ENCODE measurements at places on chromosomes 1 and 21. TPM values are rescaled to one million over a fixed set of nuclear protein-coding genes. Genes with fewer than 3 reads are reported as not detected.

ANGPTL3 gene
- not detected for total RNA-seq

KRTAP10-4 gene
- total RNA-seq = not detected

PTPN7 gene
- total RNA-seq = 4.5 TPM

RIIAD1 gene
- total RNA-seq = 17.1 TPM

GRCh38 chr1:167297222-167298214 is 76.8 kb downstream of the POU2F1 start:
- no peak for DNase-seq

DNA sequence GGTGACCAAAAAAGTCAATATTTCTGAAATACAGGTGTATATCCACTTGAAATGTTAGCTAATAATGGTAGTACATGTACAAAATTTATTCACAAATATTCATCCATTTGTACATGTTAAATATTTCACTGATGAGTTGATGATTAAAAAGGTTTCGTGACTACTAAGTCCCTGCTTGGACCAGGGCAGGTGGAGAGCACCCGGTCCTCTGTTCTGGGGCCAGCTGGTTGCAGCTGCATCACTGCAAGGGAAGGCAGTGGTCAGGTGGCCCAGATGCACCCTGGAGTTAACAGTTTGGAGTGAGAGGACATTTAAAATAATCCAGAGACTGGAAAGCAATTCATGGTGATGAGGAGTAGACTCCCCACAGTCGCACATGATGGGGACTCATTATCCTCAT is 141.2 kb downstream of the ZBTB18 start:
- no peak for DNase-seq

- no peak for DNase-seq
Observed at GRCh38 chr1:153932156-153933131, 9.7 kb upstream of the GATAD2B start.

DNA sequence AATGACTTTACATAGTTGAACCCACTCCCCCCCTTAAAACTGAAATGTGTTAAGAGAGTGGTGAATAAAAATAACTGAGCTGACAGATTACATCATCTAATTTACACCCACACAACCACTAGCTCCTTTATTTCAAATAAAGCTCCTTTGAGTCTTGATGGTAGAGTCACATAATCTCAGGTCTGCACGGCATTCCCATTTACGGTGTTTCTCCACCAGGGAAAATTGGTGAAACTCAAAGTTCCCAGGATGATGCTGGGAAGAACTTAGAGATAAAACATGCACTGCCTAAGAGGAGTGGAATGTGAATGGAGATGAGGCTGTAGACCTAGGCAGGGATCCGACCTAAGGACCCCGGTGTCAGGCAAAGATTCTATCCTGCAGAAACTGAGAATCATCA is 727.8 kb upstream of the ADAMTS5 start:
- DNase-seq = no peak

- peak; percentile 84 for DNase-seq
Observed at GRCh38 chr1:201538612-201539551, at the start of gene NAV1. NAV1 (plus strand) TSS chr1:201539127; CDS start chr1:201622885, 83,758 bp downstream.

Data from lung (tissue), 17 donors.